ENCODE measurements at places on chromosomes 7 and 10. TPM values are rescaled to one million over a fixed set of nuclear protein-coding genes. Genes with fewer than 3 reads are reported as not detected.

GRCh38 chr10:114767986-114768821 lies 53.4 kb upstream of the FHIP2A start:
- no peak for DNase-seq

GRCh38 chr7:149870701-149871483 lies 2.9 kb upstream of the ATP6V0E2 start:
- DNase-seq: no peak

DNA sequence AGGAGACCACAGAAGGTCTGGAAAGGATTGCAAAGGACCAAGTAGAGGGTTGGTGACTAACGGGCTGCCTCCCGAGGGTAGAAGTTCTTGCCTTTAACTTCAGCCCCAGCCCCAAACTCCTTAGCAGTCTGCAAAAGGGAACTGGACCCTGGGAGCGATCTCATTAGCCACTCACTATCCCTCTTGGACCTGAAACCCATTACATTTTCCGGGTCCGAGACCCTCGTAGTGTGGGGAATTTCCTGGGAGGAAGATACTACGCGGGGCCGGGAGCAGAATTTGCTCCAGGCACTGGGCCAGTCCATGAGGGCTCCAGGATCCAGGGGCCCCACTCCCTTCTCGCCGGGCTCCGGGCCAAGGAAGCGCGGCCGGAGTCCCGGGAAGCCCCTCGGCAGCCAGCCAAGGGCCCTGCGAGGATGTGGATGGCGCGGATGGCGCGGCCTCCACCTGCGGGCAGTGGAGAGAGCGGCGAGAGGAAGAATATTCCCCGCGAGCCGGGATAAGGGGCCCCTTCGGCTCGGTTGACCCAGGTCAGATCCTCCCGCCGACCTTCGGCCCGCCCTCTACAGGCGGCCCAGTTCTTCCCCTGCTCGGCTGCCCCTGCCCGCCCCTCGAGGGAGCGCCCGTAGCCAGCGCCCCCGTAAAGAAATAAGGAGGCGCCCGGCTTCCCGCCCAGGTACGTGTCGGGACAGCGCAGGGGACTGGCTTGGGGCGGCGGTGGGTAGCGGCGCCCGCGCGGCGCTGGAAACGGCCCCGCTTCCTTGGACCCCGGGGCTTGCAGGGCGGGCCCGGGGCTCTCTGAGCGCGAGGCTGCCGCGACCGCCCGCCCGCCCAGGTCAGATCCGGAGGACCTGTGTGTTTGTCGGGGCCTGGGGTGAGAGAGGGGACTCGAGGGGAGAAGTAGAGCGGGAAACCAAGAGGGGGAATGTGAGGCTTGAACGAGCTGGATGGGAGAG lies at the start of gene MYO3A:
Gene MYO3A (plus strand): TSS at position 577 of the 956 bp plus-strand sequence. CDS start 17,882 bp downstream, outside the sequence.
- no peak for DNase-seq

DNA sequence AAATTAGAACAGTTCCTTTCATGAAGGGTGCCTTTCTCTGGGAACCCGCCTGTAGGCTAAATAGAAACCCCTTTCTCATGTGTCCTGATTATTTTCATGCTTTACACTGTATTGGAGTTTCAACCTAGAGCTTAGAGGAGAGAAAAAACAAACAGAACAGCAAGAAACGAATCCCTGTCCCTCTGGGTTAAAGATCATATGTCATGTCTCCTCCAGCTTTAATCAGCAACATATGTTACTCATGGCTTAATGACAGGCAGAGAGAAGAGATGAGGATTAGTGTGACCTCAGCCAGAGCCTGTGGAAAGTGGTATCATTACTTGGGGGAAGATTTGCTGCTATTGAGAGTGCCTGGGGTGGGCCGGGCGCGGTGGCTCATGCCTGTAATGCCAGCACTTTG lies 32.1 kb downstream of the CRCP start:
- DNase-seq: no peak

- no peak for DNase-seq
Measured at GRCh38 chr10:31129271-31129670, 97.6 kb upstream of the ZNF438 start.

The ARL3 gene
- total RNA-seq: 4.0 TPM

DNA sequence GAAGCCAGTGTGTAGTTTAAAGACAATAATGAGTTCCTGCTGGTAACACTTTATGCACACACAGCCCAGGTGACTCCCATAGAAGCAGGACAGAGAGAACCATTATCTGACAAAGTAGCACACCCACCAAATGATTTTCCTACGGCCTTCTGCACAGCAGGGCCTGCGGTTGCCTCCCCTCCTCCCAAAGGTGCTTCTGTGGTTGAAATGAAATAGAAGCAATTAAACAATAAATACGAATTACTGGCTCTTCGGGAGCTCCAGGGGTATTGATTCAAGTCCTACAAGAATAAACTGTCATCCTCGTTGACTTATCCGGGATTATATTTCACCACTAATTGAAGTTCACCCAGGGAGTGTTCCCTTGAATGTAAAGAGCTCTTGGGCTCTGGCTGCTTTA lies 172.1 kb downstream of the ACTR3B start:
- DNase-seq: no peak

The GIMAP1 gene
- 3.9 TPM for total RNA-seq

DNA sequence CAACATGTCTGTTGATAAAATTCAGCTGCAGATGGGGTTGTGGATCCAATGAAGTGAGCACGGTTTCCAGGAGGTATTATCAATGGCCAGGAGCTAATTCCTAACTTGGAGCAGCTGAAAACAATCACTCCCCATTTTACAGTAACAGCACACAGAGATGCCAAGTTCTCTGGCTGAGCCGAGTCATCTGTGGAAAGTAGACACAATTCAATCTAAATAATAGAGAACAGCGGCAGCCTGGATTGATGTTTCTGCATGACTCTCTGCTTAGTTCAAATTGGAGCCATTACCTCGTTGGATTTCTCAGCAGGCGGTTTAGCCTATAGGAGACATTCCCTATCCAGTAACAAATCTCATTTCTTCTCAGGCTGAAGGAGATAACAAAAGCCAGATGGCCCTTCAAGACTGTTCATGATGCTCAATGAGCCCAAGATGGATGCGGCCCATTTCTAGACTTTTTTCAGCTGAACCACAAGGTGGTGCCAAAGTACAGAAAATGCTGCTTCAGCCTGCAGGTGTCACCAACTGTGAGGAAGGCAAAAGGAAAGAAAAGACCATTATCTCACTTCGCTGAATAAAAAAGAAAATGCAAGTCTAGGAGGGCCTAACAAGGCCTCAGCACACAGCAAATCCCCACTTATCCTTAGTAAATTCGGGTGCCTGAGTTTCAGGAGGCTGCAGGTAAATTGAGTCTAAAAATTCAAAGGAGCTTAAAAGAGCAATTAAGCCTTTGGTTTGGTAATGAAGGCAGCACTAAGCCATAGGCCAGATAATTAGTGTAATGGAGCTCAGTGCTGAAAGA lies 83.7 kb downstream of the SLC16A9 start:
- no peak for DNase-seq

DNA sequence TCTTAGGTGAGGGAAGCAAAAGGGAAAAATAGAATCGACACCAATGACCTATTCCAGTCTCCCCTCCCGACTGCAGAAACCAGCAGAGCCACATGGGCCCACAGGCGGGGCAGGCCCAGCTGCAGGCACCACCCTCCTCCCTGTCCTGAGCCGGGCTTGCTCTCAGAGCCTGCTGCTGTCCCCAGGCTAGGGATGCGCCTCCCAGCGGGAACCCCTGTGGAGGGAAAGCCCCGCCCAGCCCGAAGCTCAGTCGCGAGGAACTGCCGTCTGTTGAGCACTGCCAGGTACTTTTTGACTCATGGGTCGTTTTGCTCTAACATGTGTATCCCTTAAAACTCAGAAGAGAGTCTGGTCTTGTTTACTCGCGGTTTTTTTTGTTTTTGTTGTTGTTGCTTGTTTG lies 124.5 kb upstream of the RET start:
- peak; percentile 64 for DNase-seq

- peak; percentile 81 for DNase-seq
Measured at GRCh38 chr7:27151931-27152815, at the start of gene HOXA3. TSS of gene HOXA3 (minus strand) at chr7:27152583. CDS start at chr7:27110640, 41,943 bp downstream.

Data from suprapubic skin (tissue), 4 donors.